ENCODE measurements at places on chromosomes 13 and 19.
A peak's percentile ranks its signal among the peaks of the same experiment; 100 is the strongest.

DNA sequence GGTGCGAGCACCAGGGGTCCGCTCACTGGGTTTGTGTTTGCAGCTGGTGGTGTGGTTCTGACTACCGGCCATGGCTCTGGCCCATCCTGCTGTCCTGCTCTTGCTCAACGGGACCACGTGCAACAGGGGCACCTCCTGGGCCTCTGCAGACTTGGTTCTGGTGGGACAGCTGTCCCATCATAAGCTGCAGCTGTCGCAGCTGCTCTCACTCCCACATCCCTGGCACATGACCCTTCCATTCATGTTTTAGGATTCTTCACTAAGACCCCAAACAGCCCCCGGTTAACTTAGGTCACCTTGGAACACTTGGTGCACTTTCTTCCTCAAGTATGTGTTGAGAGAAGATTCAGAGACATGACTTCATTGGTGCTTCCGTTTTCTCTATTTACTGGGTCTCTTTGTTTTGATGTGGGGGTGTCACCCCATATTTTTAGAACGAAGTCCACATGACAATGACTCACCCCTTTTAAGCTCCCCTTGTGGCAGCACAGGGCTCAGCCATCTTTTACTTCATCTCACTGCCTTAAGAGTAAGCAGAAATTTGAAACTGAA is 68.4 kb upstream of the ARHGEF7 start:
- H3K4me3 ChIP-seq: no peak overlapping the region
- H3K27ac ChIP-seq: no peak overlapping the region
- H3K36me3 ChIP-seq: no peaks in the 10 kb centered on the region
- no peaks in the 10 kb centered on the region for H3K27me3 ChIP-seq

- no peaks in the 10 kb centered on the region for H3K27me3 ChIP-seq
- no peak overlapping the region for H3K4me3 ChIP-seq
- no peak for DNase-seq
- no peaks in the 10 kb centered on the region for H3K36me3 ChIP-seq
- H3K4me1 ChIP-seq: no peaks in the 10 kb centered on the region
Measured at GRCh38 chr19:2554856-2555255, 78.9 kb downstream of the GADD45B start.

GRCh38 chr13:31195616-31196015 is 4.2 kb upstream of the B3GLCT start:
- no peaks in the 10 kb centered on the region for H3K4me1 ChIP-seq
- peaks cover under 1% of the 10 kb centered on the region for H3K27me3 ChIP-seq
- peaks cover 8% of the 10 kb centered on the region for H3K36me3 ChIP-seq
- H3K4me3 ChIP-seq: no peak overlapping the region
- no peak overlapping the region for H3K27ac ChIP-seq

- DNase-seq: no peak
- H3K27me3 ChIP-seq: peaks cover 17% of the 10 kb centered on the region
- no peaks in the 10 kb centered on the region for H3K36me3 ChIP-seq
- H3K4me1 ChIP-seq: no peaks in the 10 kb centered on the region
- no peak overlapping the region for H3K4me3 ChIP-seq
- H3K27ac ChIP-seq: no peak overlapping the region
Measured at GRCh38 chr19:17441241-17442021, 7.0 kb downstream of the TMEM221 start.

GRCh38 chr13:64962404-64962803 is 2267.7 kb downstream of the PCDH9 start:
- no peaks in the 10 kb centered on the region for H3K36me3 ChIP-seq
- no peak for DNase-seq
- no peaks in the 10 kb centered on the region for H3K4me1 ChIP-seq
- H3K4me3 ChIP-seq: no peak overlapping the region
- H3K27me3 ChIP-seq: no peaks in the 10 kb centered on the region

- H3K36me3 ChIP-seq: no peaks in the 10 kb centered on the region
- no peak overlapping the region for H3K4me3 ChIP-seq
- no peaks in the 10 kb centered on the region for H3K27me3 ChIP-seq
- no peaks in the 10 kb centered on the region for H3K4me1 ChIP-seq
- no peak for DNase-seq
Measured at GRCh38 chr13:110062777-110063442, 244.0 kb downstream of the COL4A1 start.

- DNase-seq: no peak
- no peaks in the 10 kb centered on the region for H3K36me3 ChIP-seq
- no peak overlapping the region for H3K27ac ChIP-seq
- H3K27me3 ChIP-seq: no peaks in the 10 kb centered on the region
- H3K4me1 ChIP-seq: no peaks in the 10 kb centered on the region
Measured at GRCh38 chr13:62482351-62482750, 1066.7 kb upstream of the PCDH20 start.

GRCh38 chr13:113980489-113981064 is 6.7 kb upstream of the C13orf46 start:
- H3K4me1 ChIP-seq: no peaks in the 10 kb centered on the region
- no peak for DNase-seq
- no peaks in the 10 kb centered on the region for H3K36me3 ChIP-seq
- no peaks in the 10 kb centered on the region for H3K27me3 ChIP-seq

GRCh38 chr13:82766732-82767321 is 1115.4 kb downstream of the SLITRK1 start:
- no peaks in the 10 kb centered on the region for H3K36me3 ChIP-seq
- no peak overlapping the region for H3K4me3 ChIP-seq
- no peaks in the 10 kb centered on the region for H3K27me3 ChIP-seq
- H3K4me1 ChIP-seq: no peaks in the 10 kb centered on the region
- no peak overlapping the region for H3K27ac ChIP-seq

DNA sequence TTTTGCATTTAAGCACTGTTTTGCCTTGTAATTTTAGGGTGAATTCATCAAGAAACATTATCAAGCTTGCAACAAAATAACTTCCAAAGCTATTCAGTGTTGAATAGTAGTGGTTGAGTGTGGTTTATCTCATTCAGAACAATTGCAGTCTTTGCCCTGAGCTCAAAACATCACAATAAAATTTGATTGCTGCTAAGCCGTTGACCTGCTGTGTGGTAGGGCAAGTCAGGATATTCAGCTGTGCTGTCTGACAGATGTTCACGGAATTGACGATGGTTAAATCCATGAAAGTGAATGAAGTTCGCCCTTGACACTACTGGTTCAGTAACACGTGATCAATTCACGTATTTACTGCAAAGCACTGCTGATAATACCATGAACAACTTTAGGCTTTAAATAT is 66.9 kb downstream of the GJA3 start:
- H3K4me1 ChIP-seq: no peaks in the 10 kb centered on the region
- H3K4me3 ChIP-seq: no peak overlapping the region
- peaks cover 13% of the 10 kb centered on the region for H3K36me3 ChIP-seq
- peaks cover 10% of the 10 kb centered on the region for H3K27me3 ChIP-seq
- H3K27ac ChIP-seq: no peak overlapping the region

- no peaks in the 10 kb centered on the region for H3K27me3 ChIP-seq
- peaks cover 21% of the 10 kb centered on the region for H3K4me1 ChIP-seq
- H3K36me3 ChIP-seq: peaks cover 34% of the 10 kb centered on the region
- H3K4me3 ChIP-seq: no peak overlapping the region
- peak; percentile 75 for DNase-seq
Measured at GRCh38 chr19:47284324-47284899, 9.7 kb downstream of the INAFM1 start.

DNA sequence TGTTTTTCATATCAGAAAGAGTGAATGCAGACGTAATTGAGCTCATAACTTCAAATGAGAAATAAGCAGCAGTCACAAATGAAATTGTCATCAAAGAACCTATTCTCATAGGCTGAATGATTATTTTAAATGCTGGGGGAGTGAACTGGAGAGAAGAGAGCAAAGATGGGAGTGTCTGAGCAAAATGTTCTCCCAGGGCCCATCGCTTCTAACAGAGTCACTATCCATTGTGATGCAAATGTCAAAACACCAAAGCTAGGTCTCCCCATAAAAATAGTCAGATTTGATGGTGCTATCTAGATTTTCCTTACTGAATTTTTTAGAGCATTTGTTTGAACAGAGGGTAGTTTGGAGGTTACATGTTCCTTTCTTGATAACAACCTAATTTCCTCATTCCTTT is 278.7 kb downstream of the PCDH9 start:
- no peak overlapping the region for H3K27ac ChIP-seq
- H3K4me3 ChIP-seq: no peak overlapping the region
- no peaks in the 10 kb centered on the region for H3K27me3 ChIP-seq
- no peaks in the 10 kb centered on the region for H3K36me3 ChIP-seq

DNA sequence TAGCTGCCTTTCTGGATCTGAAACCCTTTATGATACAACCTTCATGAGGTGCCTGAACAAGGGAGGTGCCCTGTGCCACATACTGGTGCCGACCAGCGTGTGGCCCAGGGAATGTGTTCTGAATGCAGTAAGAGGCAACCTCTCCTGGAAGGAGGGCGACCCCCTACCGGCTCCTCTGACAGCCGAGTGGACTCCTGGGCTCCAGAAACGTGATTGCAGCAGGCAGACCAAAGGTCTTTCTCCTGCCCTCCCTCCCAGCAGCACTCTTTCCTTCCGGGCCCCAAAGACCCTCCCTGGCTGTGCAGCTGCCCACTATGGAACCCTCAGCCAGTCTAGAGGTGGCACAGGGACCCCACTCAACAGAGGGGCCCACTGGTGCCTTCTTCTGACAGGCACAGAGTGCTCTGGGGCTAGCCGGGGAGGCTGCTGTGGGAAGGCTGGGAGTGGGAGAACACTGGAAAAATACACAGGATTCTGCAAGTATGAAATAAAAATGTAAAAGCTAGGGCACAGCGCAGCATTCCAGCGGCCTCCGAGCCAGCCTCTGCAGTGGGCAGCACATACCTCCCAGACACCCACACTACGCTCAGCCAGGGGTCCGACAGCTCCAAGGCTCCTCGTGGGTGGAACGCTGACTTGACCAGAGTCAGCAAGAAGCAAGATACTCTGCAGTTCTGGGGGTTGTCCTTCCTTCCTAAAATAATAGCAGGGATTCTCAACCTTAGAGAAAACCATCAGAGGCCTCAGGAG is 14.9 kb downstream of the SH3GL1 start:
- H3K36me3 ChIP-seq: peaks cover 4% of the 10 kb centered on the region
- H3K27ac ChIP-seq: no peak overlapping the region
- no peak for DNase-seq
- no peaks in the 10 kb centered on the region for H3K27me3 ChIP-seq
